ENCODE measurements at places on chromosomes 6 and 20.

- no peak for DNase-seq
Measured at GRCh38 chr6:3753228-3753835, 1.8 kb upstream of the PXDC1 start.

DNA sequence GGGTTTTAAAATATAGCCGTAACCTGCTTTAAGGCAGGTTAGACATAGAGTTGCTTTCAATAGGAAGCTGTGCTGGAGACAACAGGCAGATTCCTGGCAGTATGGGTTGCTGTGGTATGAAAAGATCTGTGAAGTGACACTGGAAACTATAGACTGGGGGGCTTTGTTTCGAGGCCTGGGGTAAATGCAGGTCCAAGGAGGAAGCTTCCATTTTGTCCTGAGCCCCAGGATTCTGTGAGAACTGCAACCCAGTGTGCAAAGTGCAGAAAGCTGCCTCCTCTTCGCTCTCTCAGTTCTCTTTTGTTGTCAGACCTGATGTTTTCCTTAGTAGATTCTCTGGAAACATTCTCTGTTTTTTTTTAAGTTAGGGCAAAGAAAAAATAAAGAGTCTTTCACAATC lies 86.9 kb downstream of the LYRM4 start:
- DNase-seq: no peak

DNA sequence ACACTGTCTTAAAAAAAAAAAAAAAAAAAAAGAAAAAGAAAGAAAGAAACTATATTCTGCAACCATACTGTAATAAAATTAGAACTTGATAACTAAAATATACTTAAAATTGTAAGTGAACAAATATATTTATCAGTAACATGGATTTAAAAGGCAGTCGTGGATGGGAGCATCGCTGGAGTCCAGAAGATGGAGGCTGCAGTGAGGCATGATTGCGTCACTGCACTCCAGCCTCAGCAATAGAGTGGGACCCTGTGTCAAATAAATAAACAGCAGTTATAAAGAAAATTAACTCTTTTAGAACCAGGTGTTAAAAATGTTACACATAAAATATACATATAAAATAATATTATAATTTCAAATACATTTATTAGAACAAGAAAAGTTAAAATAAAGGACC lies 8.7 kb downstream of the PSMB9 start:
- DNase-seq: no peak

GRCh38 chr20:24479595-24479994 lies 10.2 kb downstream of the SYNDIG1 start:
- DNase-seq: no peak

- no peak for DNase-seq
Measured at GRCh38 chr6:104411302-104411701, 448.4 kb downstream of the HACE1 start.

- no peak for DNase-seq
Measured at GRCh38 chr6:168789699-168790098, 348.7 kb downstream of the SMOC2 start.

GRCh38 chr20:52201395-52201794 lies 9.8 kb upstream of the ZFP64 start:
- DNase-seq: no peak

GRCh38 chr20:17863209-17863576 lies 105.4 kb downstream of the SNX5 start:
- no peak for DNase-seq

GRCh38 chr20:32763202-32764004 lies 1.2 kb downstream of the DNMT3B start:
- no peak for DNase-seq

- DNase-seq: no peak
Measured at GRCh38 chr6:116070616-116071389, 10.1 kb upstream of the FRK start.
